ENCODE measurements at places on chromosomes 5 and 9.

GRCh38 chr5:72234265-72234700 lies 85.8 kb downstream of the MRPS27 start:
- peaks cover 38% of the 10 kb centered on the region for H3K4me1 ChIP-seq
- peaks cover 9% of the 10 kb centered on the region for H3K36me3 ChIP-seq
- no peak for DNase-seq
- peak overlapping the region; percentile 85 for H3K27ac ChIP-seq
- H3K4me3 ChIP-seq, result no peak overlapping the region

- H3K4me1 ChIP-seq, result peaks cover 30% of the 10 kb centered on the region
- peak overlapping the region; percentile 88 for H3K4me3 ChIP-seq
- H3K27ac ChIP-seq, result peak overlapping the region; percentile 95
- no peaks in the 10 kb centered on the region for H3K27me3 ChIP-seq
- no peak for DNase-seq
Observed at GRCh38 chr5:1884678-1885403, 2.1 kb upstream of the IRX4 start.

DNA sequence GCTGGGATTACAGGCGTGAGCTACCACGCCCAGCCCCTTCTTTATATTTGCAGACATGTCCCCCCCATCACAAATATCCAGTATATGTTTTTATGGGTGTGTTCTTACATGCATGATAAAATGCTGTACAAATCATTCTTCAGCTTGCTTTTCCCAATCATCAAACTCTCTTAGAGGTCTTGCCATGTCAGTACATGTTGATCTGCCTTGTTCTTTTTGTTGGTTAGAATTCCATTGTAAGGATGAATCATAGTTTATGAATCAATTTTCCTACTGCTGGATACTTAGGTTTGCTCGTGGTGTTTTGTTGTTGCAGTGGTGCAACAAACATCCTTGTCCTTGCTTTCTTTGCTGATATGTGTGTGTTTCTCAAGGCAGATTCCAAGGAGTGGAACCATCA lies 79.9 kb upstream of the NEURL1B start:
- no peaks in the 10 kb centered on the region for H3K36me3 ChIP-seq
- DNase-seq, result peak; percentile 89
- H3K4me1 ChIP-seq, result peaks cover 20% of the 10 kb centered on the region
- no peak overlapping the region for H3K4me3 ChIP-seq

- H3K4me1 ChIP-seq, result peaks cover 1% of the 10 kb centered on the region
- no peak overlapping the region for H3K4me3 ChIP-seq
- H3K27me3 ChIP-seq, result no peaks in the 10 kb centered on the region
- no peak overlapping the region for H3K27ac ChIP-seq
- DNase-seq, result no peak
Observed at GRCh38 chr5:116476897-116477537, 97.6 kb downstream of the SEMA6A start.

- no peaks in the 10 kb centered on the region for H3K36me3 ChIP-seq
- no peaks in the 10 kb centered on the region for H3K27me3 ChIP-seq
- H3K4me3 ChIP-seq, result no peak overlapping the region
- no peaks in the 10 kb centered on the region for H3K4me1 ChIP-seq
- H3K27ac ChIP-seq, result no peak overlapping the region
Observed at GRCh38 chr5:18018472-18018871, 384.2 kb downstream of the TAF11L14 start.

DNA sequence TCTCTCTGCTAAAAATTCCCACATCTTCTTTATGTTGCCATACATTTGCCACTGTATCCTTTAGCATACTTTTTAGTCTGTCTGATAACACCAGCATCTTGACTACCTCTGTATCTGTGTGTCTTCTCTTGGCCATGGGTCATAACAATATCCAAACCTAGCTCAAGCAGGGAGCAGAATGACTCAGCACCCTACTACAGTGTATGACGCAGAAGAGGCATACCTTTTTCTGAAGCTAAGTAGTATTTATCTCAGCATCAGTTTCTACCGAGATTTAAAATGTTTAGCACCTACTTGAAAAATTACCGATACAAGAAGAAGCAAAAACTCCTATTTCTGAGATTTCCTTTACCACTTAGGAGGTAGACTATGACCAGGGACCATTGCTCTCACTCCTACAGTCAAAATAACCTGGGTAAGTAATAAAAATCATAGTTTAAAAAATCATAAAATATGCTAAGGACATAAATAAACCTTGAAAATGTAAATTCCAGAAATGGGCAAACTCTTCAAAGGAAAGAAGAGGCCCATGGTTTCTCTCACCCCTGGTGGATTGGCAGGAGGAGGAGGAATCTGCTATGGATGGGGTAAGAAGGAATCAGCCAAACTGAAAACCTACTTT lies 286.5 kb downstream of the MAST4 start:
- H3K4me3 ChIP-seq, result no peak overlapping the region
- no peak for DNase-seq
- no peaks in the 10 kb centered on the region for H3K36me3 ChIP-seq
- H3K27ac ChIP-seq, result peak overlapping the region; percentile 81
- H3K4me1 ChIP-seq, result peaks cover 31% of the 10 kb centered on the region

DNA sequence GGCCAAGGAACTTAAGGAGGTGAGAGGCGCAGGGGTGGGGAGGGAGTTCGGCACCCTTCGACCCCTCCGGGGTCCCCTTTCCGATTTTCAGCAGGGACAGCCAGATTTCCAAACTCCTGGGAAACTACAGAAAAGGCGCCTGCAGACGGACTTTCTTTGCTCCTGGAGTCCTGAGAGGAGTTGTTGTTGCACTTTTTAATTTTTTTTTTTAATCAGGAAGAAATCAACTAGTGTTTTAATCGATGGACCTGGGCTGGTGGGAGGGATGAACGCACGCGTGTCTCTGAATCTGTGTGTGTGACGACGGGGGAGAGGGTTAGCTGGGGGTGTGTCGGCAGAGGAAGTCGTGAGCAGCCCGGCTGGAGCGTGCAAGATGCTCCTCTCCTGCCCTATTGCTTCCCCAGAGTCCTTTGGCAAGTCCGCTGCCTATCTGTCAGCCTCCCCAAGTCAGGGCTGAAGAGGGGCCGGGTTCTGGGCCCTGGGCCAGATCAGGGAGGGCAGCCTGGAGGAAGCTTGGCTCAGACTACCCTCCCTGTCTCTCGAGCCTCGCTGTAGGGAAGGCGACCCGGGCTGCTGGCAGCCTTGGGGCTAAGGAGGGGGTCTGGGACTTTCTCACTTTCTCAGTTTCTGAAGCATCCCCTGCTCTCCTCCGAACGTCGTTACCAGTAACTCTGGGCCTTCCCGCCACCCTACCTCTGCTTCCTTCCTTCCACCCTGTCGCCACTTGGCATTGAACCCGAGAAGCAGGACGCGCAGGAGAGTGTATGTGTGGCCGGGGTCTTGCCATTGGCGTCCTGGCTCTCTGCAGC lies 731 bp downstream of the PRR16 start:
- no peak overlapping the region for H3K27ac ChIP-seq
- H3K4me1 ChIP-seq, result peaks cover 9% of the 10 kb centered on the region
- no peaks in the 10 kb centered on the region for H3K36me3 ChIP-seq
- DNase-seq, result no peak

- H3K4me1 ChIP-seq, result peaks cover 29% of the 10 kb centered on the region
- H3K27me3 ChIP-seq, result no peaks in the 10 kb centered on the region
- peaks cover 5% of the 10 kb centered on the region for H3K36me3 ChIP-seq
- no peak overlapping the region for H3K27ac ChIP-seq
- peak overlapping the region; percentile 80 for H3K4me3 ChIP-seq
Observed at GRCh38 chr9:111035543-111036428, 2.5 kb downstream of the LPAR1 start.

DNA sequence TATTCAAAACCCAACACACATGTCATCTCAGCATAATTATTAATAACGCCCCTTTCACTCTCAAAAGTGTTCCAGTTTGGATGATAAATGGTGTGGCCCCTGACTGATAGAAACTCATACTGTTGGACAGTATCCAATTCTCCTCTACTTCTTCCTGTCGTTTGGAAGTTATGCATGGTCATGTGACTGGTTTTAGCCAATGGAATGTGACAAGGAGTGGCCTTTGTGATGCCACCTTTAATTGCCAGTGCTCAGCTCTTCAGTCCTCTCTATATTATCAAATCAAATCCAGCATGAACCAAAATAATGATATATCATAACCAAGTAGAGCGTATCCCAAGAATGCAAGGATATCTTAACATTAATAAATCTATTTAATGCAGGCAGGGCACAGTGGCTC lies 117.8 kb upstream of the SPIN1 start:
- peaks cover 22% of the 10 kb centered on the region for H3K4me1 ChIP-seq
- no peak overlapping the region for H3K4me3 ChIP-seq
- H3K27me3 ChIP-seq, result no peaks in the 10 kb centered on the region

- H3K27ac ChIP-seq, result no peak overlapping the region
- H3K36me3 ChIP-seq, result no peaks in the 10 kb centered on the region
- H3K4me3 ChIP-seq, result no peak overlapping the region
- H3K27me3 ChIP-seq, result no peaks in the 10 kb centered on the region
Observed at GRCh38 chr9:16514131-16514530, 356.3 kb downstream of the BNC2 start.

DNA sequence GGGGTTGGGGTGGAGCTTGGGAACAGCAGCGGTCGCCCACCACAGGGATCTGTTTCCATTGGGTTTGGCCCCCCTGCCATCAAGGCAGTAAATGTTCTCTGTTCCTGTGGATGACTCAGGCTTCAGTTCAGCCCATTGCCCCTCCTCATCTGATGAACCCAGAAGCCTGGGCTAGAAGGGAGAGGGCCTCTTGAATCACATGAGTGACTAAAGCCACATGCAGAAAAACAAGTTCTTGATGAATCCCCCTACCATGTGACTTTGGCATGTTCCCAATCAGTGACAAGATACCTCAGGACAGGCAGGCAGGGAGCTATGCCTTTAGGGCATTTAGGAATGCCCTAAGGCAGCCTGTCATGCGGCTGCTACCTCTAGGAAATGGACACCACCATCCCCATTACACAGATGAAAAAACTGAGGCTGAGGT lies 2.5 kb downstream of the SH3PXD2B start:
- H3K27me3 ChIP-seq, result no peaks in the 10 kb centered on the region
- DNase-seq, result no peak
- peaks cover 38% of the 10 kb centered on the region for H3K4me1 ChIP-seq
- no peak overlapping the region for H3K4me3 ChIP-seq

GRCh38 chr5:135456238-135457099 lies 4.3 kb upstream of the TIFAB start:
- no peak overlapping the region for H3K27ac ChIP-seq
- H3K4me3 ChIP-seq, result no peak overlapping the region
- peaks cover 22% of the 10 kb centered on the region for H3K27me3 ChIP-seq
- H3K36me3 ChIP-seq, result no peaks in the 10 kb centered on the region

- no peaks in the 10 kb centered on the region for H3K36me3 ChIP-seq
- H3K4me3 ChIP-seq, result no peak overlapping the region
- H3K27ac ChIP-seq, result no peak overlapping the region
- H3K27me3 ChIP-seq, result no peaks in the 10 kb centered on the region
- no peaks in the 10 kb centered on the region for H3K4me1 ChIP-seq
Observed at GRCh38 chr9:12698986-12699385, 5.8 kb downstream of the TYRP1 start.

- H3K4me1 ChIP-seq, result no peaks in the 10 kb centered on the region
- no peak overlapping the region for H3K27ac ChIP-seq
- H3K36me3 ChIP-seq, result no peaks in the 10 kb centered on the region
- DNase-seq, result no peak
Observed at GRCh38 chr5:353612-354580, 32.4 kb downstream of the AHRR start.

- no peak overlapping the region for H3K27ac ChIP-seq
- H3K4me3 ChIP-seq, result no peak overlapping the region
- peaks cover 1% of the 10 kb centered on the region for H3K36me3 ChIP-seq
- no peaks in the 10 kb centered on the region for H3K4me1 ChIP-seq
- no peak for DNase-seq
Observed at GRCh38 chr5:133205204-133205603, 153.4 kb downstream of the HSPA4 start.

DNA sequence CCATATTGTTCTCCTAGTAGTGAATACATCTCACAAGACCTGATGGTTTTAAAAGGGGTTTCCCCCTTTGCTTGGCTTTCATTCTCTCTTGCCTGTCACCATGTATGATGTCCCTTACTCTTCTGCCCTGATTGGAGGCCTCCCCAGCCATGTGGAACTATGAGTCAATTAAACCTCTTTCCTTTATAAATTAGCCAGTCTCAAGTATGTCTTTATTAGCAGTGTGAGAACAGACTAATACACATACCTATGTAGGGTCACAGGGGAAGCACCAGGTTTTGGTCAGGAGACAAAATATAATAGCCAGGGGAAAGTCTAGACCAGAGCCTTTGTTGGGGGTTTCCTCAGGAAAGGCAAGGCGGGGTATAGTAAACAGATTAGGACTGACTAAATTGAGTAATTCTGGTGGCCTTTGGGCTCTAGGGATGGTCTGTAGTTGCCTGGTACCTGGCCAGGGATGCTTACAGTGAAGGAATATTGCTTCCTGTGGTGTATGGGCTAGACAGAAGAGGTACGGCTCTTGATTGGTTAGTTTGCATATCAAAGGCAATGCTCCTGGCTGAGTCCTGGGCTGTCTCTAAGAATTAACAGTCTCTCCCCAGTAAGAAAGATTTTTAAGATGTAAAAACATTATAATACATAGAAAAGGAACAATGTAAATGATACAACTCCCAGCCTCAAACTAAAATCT lies 254.5 kb downstream of the ELAVL2 start:
- no peaks in the 10 kb centered on the region for H3K36me3 ChIP-seq
- no peaks in the 10 kb centered on the region for H3K4me1 ChIP-seq
- no peak overlapping the region for H3K4me3 ChIP-seq
- no peaks in the 10 kb centered on the region for H3K27me3 ChIP-seq
- H3K27ac ChIP-seq, result no peak overlapping the region

DNA sequence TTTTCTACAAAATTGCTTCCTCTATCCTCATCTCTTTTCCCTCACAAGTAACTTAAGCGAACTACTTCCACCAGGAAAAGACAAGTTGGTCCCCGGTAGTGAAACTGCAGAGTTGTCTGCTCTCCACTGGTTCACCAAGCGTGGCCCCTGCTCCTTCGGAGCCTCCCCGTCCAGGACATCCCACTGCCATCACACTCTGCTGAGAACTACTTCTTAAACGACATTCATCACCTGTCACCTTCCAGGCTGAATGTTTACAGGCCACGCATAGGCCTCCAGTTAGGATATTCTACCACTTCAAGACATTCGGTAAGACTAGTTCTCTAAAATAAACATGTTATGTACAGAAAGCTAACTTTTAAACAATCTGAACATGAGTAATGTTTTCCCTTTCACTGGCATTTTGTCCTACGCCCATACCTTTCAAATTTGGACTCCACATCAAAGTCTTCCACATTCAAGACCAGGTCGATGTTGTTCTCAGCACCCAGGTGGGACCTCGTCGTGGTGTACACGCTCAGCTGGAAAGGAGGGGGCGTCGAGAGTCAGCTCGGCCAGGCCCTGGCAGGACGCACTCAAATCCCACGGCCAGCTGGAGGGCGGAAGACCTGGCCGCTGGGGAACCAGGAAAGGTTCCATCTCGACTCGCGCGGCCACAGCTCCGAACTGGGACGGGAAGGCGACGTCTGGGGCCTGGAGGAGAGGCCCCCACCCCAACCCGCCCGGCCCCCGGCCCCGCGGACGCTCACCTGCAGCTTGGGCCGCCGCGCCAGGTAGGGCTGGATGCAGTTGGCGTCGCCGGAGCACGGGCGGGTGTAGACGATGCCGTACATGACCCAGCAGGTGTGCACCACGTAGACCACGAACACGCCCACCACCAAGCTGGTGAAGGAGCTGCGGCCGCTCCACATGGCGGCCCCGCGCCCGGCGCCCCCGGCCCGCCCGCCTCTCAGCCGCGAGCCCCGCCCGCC lies 683 bp downstream of the CLPTM1L start:
- peaks cover 25% of the 10 kb centered on the region for H3K36me3 ChIP-seq
- DNase-seq, result no peak
- H3K27me3 ChIP-seq, result no peaks in the 10 kb centered on the region
- peaks cover 16% of the 10 kb centered on the region for H3K4me1 ChIP-seq
- H3K27ac ChIP-seq, result peak overlapping the region; percentile 42

GRCh38 chr9:113646946-113647914 lies 183.7 kb downstream of the RGS3 start:
- no peak overlapping the region for H3K4me3 ChIP-seq
- H3K27ac ChIP-seq, result no peak overlapping the region
- no peak for DNase-seq
- H3K4me1 ChIP-seq, result no peaks in the 10 kb centered on the region
